ENCODE measurements at places on chromosomes 3 and 15.

DNA sequence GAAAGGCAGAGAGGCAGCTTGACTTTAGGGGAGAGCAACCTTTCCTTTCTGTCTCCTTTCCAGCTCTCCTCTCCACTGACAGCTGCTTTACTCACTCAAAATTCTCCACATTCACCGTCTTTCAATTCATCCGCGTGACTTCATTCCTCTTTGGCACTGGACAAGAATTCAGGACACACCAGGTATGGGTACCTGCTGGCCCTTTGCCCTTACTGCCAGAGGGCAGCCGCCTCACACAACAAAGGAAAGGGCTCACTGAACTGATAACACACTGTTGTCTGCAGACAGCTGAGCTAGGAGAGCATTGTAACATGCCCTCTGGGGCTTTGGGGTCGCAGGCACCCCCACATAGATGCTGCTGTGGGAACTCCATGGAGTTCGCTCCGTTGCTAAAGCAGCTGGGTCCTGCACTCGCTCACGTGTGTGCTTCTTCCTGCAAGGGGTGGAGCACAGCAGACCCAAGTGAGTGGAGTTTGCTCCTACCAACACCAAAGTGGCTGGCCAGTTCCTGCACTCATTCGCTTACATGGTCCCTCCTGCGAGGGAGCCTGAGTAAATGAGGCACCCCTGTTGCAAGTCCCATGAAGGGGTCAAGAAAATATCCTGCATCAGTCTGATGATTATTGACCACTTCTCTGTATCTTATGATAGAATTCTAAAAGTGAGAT, 79.0 kb upstream of the SGO1 start:
- no peak for DNase-seq

DNA sequence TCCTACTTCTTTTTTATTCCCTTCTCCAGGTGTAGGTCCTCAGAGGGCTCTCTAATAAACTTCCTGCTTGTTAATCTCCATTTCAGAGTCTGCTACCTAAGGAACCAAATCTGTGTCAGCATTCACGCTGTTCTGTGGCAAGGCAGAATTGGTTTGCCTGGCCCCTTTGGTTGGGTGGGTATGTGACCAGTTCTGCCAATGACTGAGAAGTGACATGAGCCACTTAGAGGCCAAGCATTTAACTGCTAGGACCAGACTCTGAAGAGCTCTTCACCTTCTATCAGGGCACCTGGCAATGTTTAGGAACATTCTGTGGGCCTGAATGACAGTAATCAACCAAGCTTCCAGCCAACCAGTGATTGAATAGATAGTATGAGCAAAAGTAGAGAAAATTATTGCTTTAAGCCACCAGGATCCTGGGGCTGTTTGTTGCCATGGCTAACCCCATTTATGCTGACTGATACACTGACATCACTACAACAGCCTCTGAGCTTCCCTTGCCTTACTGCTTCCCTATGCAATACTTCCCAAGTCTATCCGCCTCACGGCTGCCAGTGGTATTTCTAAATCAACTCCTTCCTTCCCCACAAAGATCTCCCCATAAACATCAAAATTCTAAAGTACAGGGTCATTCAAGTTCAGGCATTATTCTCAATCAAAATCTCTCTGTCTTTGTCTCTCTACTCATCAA, 7.6 kb downstream of the FRMD4B start:
- DNase-seq = no peak

DNA sequence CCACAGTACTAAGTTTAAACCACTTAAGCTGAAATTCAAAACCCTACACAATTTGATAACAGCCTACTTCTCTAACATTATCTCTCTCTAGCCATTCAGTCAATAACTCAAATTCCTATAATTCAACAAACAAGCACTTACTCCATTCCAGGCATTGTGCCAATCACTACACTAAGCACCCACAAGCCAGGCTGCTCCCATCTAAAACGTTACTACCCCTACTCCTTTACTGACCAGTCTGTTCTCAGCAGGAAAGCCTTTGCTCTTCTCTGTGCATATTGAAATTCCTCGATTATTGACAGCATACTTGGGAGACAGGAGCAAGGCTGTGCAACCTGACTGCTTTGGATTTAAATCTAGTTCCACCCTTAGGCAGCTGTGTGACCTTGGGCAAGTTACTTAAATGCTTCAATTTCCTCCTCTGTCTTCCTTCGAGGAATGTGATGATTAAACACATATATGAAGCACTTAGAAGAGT, 177.2 kb upstream of the THBS1 start:
- DNase-seq = no peak

GRCh38 chr15:99982662-99983061, 249.4 kb upstream of the LYSMD4 start:
- no peak for DNase-seq

DNA sequence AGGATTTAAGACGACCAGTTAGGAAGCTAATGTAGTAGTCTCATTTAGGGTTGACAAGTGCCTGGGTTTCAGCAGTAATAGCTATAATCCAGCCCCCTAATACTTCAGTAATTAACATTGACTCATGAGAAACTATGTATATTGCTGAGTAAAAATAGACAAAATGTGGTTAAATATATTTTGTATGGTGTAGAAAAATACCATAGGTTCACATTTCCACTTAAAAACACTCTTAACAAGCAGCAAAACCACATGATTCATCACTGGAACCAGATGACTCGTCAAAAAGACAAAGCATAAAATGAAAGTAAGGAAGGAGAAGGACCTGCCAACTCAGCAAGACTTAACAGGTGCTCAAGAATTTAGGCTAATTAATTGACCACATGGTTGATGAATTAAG, 288.9 kb downstream of the EFHB start:
- no peak for DNase-seq

DNA sequence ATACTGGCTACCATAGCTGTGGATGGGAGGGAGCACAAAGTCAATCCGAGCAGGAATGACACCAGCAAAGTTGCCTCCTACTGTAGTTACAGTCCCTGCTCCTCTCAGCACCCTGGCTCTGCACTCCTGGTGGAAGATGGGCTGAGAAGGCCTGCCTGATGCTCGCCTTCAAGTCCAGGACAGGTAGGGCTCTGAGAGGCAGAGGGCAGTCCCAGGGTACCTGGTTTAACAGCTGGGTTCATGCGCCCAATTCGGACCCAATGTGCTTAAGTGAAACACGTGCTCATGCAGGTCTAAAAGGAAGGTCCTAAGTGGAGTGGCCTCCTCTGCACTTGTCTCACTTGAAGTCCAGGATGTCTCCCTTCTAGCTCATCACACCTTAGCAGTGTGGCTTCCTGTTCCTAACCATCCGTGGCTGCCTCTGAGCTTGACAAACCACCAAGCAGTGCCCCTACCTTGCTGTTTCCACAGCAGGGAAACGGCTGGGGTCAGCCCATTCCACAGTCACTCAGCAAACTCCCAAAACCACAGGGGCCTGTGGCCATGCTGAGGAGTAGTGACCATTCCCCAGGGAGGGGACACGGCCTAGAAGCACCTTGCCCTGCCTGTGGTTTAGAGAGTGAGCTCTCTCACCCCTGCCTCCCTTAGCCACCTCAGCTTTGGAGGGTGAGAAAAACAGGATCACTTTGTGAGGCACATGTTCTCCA, 3.9 kb upstream of the MUSTN1 start:
- no peak for DNase-seq

GRCh38 chr15:62279041-62279440, 114.0 kb upstream of the C2CD4B start:
- no peak for DNase-seq

DNA sequence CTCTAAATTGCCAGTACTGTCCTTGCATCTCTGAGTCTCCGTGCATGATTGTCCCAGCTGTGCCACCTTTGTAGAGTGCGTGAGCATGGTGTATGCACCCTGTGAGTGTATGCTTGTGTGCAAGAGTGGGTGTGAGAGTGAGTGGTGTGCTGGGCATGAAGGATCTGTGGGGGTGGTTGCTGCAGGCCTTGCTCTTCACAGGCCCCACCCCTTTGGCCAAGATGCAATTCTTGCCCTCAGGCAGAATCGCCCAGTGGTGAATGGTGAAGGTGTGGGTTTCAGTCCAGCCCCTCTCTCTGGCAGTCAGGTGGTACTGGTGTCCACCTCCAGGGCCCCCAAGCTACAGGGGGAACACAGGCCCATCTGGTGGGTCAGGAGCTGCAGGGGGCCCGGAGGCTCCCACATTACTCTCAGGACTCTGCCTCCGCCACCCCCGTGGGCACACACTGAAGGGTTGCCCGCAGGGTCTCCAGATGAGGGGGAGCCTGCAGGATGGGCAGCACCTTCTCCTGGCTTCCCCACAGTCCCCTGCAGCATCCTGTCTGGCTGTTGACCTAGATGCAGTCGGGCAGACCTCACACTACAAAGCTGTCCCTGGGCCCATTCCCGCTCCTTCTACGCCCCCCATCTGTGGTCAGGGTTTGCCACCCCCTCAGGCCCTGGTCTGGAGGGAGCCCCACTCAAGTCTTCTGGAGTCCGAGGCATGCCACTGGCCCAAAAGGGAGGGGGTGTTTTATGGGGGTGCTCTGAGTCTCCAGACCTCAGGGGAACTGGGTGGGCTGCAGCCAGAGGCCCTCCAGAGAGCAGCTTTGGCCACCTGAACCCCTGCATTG, 8.3 kb upstream of the ROPN1B start:
- no peak for DNase-seq

- DNase-seq = peak; percentile 41
Measured at GRCh38 chr3:50610181-50610971, 1.2 kb downstream of the CISH start.

DNA sequence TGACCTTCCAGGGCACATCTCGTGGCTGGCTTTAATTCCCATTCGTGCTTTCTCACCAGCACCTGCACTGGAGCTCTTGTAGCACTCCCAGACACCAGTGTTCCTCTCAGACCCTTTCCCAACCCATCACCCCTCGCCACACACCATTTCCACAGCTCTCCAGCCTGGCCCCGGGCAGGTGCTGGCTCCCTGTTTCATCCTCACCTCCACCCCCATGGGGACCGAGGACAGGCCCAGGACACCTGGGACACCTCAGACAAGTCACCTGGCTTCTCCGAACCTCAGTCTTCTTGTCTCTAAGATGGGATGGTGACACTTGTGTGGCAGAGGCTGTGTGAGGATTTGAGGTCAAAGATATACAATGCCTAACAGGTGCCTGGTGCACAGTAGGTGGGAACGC, 27.4 kb upstream of the GP9 start:
- no peak for DNase-seq

GRCh38 chr3:38560284-38560683, 64.1 kb downstream of the EXOG start:
- DNase-seq = no peak

- peak; percentile 84 for DNase-seq
Measured at GRCh38 chr3:23611737-23612295, 193.9 kb upstream of the UBE2E1 start.

DNA sequence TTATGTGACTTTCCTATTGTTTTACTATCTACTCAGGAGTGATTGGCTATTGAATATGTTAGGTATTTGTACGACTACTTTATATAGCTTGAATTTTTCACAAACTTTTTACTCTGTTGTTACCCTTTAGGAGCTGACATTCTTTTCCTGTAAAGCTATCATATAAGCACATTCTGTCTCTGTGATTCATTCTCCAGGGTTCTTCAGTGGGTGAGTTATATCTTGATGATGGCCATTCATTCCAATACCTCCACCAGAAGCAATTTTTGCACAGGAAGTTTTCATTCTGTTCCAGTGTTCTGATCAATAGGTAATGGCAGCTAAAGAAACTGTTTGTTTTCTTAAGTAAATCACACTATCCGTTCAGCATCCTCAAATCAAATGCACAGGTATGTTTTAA, 10.1 kb upstream of the CAPN3 start:
- DNase-seq = no peak

- DNase-seq = no peak
Measured at GRCh38 chr3:128572644-128573105, 77.9 kb downstream of the RPN1 start.

DNA sequence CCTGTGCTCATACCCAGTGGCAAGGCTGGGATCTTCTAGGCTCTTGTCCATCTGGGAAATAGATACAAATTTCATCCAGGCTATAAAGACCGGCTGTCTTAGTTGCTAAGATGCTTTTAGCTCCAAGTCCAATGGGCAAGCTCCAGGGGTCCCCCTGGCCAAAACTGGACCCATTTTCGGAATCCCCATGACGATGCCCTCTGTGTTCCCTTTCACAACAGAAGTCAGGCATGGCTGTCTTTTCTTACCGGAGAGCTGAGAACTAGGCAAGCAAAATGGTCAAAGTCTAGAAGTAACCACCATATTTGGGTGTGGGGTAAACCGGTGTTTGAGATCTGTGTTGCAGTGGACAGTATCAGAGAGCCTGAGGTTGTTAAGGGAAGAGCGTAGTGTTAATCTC, 1.0 kb downstream of the GLYCTK start:
- no peak for DNase-seq

DNA sequence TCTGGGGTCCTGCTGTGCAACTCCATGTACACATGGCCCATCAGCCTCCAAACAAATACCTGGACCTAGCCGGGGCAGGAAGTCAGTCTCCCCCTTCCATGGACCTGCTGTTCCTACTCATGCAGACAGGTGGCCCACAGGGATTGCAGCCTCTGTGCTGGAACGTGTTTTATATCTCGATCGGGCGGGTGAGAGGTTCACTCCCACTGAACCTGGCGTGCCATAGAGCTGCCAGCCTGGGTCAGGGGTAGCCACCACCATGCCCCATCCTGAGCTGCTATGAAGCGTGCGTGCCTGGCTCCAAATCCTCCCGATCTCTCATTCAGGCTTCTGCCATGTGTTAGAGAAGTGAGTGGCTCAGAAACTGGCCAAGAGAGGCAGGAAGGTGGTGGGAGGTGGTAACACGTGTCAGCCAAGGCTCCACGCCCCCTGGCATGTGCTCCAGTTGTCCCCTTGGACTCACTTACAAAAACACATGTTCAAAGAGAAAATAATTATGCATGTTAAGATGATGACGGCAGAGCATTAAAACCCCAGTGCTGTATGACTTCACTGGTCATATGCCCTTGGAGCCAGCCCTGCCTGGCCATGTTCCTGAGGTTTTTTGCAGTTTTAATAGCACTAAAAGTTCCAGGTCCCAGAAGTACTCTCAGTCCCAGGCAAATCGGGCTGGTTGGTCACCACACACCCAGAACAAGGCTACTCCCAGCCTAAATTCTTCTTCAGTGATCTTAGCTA, 30.6 kb downstream of the CTSH start:
- no peak for DNase-seq

- DNase-seq = no peak
Measured at GRCh38 chr3:168815946-168816345, 720.2 kb upstream of the GOLIM4 start.

- no peak for DNase-seq
Measured at GRCh38 chr3:54321520-54321919, 199.2 kb downstream of the CACNA2D3 start.

- DNase-seq = no peak
Measured at GRCh38 chr3:64360280-64360679, 135.0 kb upstream of the PRICKLE2 start.

DNA sequence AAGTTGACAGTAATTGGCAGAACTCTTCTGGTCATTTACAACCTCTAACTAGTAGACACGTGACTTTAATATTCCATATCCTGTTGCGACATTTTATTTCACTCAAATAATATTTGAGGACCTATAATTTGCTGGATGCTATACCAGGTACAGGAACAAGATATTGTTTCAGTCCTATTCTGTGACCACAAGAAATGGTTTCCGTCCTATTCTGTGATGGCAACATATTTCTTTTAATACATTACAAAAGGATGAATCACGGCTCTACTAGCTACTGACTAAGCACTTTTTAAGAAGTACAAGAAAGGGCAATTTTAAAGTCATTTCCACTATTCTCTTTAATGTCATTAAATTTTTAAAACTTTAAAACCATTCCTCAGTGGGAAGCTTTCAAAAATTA, 400.2 kb downstream of the CNTN3 start:
- no peak for DNase-seq

- peak; percentile 82 for DNase-seq
Measured at GRCh38 chr15:90315278-90315982, 36.7 kb upstream of the ZNF774 start.

Data from left cardiac atrium (tissue), 4 donors.